NCI-H774 (cell line): ENCODE measurements at places on chromosomes 12 and 14.

DNA sequence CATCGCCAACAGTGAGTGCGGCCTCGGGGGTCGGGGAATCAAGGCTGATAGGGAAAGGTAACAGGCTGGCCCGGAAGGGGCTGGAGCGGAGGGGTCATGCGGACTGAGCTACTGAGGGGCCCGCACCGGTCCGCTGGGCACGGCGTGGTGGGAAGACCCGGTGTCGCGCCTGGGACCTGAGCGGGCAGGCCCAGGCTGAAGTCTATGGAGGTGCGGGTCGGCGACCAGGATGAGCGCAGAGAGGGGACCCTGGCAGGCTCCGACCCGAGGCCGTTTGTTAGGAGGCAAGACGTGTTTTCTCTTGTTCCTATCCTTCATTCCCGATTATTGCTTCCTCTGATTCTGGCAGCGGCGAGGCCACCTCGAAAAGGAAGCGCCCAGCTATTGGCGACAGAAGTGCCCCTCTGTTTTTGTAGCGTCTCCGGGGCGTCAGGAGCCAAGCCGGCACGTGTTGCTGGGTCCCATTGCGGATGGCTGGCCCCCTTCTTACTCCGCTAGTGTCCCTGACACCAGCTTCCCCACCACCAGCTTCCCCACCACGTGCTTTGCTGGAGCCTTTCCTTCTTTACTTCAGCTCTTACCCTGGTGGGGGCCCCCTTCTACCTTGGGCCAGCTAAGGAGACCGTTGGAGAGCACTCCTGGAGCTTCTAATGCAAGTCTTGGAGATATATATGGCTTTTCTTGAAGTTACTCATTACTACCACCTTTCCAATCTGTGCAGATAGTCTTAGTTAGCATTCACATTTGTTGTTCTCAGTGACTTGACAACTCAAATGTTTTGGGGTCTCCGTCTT is 653 bp downstream of the PA2G4 start:
- DNase-seq, result no peak

DNA sequence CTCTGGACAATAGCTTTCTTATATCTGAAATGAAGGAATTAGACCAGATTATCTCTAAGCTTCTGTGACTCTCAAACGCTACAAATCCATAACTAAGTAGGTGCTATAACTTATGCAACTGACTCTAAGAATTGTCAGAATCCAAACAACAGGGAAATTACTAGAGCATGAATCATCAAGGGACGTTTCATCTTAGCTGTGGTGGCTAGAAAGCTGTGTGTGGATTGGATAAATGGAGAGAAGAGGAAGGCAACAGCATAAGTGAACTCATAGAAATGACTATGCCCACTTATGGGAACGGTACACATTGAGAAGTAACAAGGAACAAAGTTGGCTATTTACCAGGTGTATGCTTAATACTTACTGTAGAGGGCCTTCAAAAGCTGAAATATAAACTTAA is 96.0 kb upstream of the NEDD1 start:
- DNase-seq, result no peak

- no peak for DNase-seq
Observed at GRCh38 chr12:14655284-14655683, 41.1 kb downstream of the GUCY2C start.

DNA sequence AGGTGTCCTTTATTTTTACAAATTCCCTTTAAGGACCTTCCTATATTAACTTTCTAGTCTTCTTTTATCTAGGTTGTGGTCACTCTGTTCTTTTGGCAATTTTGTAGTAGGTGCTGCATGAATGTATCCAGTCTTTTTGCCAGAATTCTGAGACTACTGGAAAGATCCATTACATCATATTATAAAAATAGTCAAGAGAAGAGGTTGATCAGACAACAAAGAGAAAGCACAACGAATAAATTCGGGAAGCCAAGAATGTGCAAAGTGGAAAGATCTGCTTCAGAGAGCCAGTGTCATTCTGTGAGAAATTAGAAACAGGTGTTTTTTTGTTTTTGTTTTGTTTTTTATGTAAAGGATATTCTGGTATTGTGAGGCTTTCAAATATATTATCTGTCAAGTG is 15.8 kb upstream of the SLC16A7 start:
- DNase-seq, result no peak
